ENCODE measurements at places on chromosomes 12 and 14.

- no peak for DNase-seq
Observed at GRCh38 chr12:5808981-5809380, 136.1 kb downstream of the ANO2 start.

DNA sequence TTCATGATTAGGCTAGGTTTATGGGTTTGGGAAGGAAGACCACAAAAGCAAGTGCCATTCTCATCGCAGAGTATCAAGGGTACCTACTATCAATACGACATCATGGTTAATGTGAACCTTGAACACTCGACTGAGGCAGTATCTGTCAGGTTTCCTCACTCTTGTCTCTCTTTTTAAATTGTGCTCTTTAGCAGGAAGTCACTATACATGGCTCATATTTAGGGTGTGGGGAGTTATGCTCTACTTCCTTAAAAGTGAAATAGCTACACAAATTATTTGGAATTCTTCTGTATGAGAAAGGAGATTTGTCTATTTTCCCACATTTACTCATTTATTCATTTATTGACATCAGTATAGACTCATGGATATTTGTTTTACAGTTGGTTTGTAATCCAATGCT is 5.9 kb upstream of the CLEC4E start:
- DNase-seq, result no peak

- no peak for DNase-seq
Observed at GRCh38 chr14:91098591-91098990, 15.3 kb upstream of the DGLUCY start.

GRCh38 chr12:52895726-52896189 is 9.1 kb downstream of the KRT8 start:
- no peak for DNase-seq

DNA sequence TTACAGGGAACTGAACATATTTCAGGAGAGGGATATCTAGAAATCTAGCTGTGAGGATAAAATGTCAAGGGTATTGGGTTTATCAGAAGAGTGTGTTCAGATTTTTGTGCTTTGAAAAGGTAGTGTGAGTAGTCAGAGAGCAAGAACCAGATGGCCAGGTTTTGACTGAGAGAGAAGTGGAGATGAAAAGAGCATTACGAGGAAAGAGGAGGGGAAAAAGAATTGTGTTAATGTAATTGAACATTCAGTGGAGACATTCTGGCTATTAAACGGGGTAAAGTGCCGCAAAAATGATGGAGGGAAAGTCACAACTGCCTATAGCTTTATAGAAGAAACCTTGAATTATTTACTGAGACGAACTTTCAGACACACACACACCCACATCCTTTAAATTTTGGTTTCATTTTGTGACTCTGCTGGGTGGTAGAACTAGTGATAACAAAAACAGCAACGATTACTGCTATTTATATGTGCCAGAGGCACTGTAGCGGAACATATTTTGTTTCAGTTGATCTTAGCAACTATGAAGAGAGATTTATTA is 213.6 kb downstream of the ERC1 start:
- peak; percentile 34 for DNase-seq

DNA sequence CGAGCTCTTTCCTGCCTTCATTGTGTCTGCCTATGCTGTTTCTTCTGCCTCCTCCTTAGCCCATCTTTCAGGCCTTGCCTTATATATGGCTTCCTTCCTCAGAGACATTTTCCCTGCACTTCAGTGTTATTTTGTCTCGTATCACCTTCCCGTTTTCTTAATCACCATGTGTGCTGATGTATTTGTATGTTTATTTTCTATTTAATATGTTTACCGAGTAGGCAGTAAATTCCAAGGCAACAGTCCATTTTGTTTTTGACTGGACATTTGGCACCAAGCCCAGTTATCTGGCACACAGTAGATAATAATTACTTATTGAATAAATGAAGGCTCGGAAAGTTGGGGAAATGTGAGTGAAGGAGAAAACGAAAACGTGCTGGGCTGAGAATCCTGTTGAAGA is 4.6 kb upstream of the POU6F1 start:
- DNase-seq, result no peak

GRCh38 chr12:116552773-116553373 is 6.3 kb upstream of the MAP1LC3B2 start:
- DNase-seq, result peak; percentile 33

- DNase-seq, result no peak
Observed at GRCh38 chr12:19200261-19200660, 70.7 kb downstream of the PLEKHA5 start.

DNA sequence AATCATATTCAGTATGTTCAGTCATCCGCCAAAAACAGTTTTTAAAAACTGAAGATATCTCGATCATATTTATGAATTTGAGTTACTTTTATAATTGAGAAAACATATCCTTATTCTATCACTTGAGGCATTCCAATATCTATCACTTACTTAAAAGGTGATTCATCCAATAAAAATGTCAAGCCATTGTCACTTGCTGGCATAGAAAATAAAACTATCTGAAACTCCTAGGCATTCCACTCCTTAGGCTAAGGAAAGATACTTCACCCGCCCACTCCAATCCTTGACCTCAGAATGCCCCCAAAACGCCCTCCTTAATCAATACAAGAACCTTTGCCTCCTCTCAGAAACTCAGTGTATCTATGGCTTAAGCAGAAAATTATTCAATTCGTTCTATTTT is 51.3 kb upstream of the AMIGO2 start:
- DNase-seq, result no peak

DNA sequence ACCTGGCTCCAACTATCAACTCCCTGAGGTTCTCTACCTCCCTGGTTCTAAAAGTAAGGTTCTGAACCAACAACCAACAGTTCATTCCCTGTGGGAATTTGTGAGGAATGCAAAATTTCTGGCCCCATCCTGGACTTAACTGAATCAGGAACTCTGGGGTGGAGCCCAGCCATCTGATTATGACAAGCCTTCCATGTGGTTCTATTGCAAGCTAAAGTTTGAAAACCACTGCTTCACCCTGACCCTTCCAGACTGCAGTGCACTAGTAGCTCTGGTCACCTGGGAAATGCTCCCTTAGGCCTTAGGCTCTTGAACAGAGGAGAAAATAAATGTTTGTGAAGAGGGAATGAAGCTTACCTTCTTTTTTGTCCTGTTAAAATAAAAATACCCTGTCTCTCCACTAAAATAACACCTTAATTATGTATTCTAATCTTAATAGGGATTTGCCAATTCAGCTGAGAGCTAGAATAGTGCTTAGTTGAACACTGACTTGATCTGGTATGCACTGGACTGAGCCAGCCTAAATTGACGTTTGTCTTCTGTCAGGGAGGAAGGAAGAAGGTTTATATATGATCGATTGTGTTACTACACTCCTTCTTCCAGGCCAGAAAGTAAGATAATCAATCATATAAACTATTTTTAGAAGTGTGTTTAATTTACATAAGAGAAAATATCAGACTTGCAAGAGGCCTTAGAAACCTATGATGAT is 39.1 kb upstream of the DDHD1 start:
- no peak for DNase-seq

Measured in germinal center (tissue), 1 donor.